Stimulated activated CD4-positive, alpha-beta T cell treated with anti-CD3 and anti-CD28 coated beads, Interleukin-4, amount 100 ng/mL, for 48 hours (primary cell): ENCODE measurements at places on chromosomes 4 and X.
A peak's percentile ranks its signal among the peaks of the same experiment; 100 is the strongest.

- DNase-seq, result no peak
These were observed 3.5 kb upstream of the SAP30 start for GRCh38 chr4:173367285-173367684.

DNA sequence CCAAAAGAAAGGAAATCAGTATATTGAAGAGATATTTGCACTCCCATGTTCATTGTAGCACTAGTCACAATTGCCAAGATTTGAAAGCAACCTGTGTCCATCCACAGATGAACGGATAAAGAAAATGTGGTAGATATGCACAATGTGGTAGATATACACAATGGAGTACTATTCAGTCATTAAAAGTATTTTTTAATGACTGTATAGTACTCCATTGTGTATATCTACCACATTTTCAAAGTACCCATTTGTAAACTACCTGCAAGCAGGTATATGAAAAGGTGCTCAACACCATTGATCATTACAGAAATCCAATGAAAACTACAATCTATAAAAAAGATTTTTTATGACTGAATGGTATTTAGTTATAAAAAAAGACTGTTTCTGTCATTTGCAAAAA, 200.4 kb downstream of the UNC5C start:
- DNase-seq, result no peak

DNA sequence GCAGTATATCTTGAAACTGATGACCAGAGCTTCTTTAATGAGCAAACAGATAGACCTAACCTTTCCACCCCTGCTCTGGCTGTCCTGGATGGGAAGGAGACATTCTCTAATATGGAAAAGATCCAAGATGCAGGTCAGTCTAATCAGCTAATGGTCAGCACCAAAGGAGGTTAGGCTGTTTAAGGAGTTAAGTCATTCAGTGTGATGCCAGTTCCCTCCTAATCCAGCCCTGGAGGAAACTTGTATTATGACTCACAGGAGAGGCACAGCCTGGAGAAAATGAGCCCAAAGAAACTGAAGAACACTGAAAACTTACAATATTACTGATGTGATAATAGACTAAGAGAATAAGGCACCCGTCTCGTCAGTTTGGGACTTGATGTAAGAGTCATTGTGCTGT, 323.0 kb downstream of the HNRNPD start:
- no peak for DNase-seq

- peak; percentile 4 for DNase-seq
These were observed 5.6 kb upstream of the CT45A1 start for GRCh38 chrX:135707880-135708279.

GRCh38 chr4:138177278-138177968, 64.7 kb downstream of the SLC7A11 start:
- no peak for DNase-seq

GRCh38 chrX:68627986-68628385, 19.5 kb upstream of the STARD8 start:
- DNase-seq, result no peak

DNA sequence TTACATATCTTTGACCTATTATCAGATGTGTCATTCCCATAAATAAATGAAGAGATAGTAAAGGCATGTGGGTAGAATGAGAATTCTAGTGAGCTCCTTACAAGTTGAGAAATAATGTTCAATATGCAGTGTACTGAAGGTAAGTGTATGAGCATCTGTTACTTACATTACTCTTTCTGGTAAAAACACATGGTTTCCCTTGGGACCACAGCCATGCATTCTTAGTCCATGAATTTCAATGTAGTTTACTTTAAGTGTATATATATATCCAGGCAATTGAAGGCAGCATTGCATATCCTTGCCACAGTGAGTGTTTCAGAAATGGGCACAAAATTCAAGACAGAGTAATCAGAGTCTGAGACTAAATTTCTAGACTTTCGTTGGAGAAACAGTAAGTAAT, 277.2 kb downstream of the CXXC4 start:
- DNase-seq, result no peak

- DNase-seq, result no peak
These were observed 194.3 kb upstream of the POF1B start for GRCh38 chrX:85573801-85574200.

DNA sequence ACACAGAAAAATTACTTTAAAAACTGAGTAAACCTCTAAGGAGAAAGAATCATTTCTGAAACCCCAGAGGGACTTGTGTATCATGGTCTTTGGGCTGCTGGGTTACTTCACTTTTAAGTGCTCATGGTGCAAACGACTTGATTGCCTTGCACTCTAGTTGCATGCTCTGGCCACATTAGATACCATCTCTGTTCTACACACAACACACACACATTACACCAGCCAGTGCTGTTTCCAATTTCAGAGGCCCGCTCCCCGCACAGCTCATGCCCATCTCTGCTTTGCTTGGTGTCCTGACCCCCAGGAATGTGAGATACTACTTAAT, 2.1 kb downstream of the PPP3CA start:
- DNase-seq, result no peak

DNA sequence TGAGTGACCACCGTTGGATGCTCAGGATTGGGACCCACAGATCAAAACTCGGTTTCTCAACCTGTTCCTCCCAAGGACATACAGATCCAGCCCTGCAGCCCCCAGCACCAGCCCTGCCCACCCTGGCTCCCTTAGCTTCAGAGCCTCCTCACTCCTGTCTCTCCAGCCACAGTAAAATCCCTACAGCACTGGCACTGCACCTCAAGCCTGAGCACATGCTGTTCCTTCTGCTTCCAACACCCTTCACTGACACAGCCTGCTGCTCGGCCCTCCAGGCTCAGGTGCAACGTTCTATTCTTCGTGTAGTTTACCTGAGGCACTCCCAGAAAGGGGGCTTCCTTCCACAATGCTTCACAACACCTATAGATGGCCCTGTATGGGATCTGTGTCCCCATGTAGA, 163.6 kb downstream of the EVC2 start:
- no peak for DNase-seq

- no peak for DNase-seq
These were observed 22.6 kb downstream of the LAMP2 start for GRCh38 chrX:120446498-120446897.

DNA sequence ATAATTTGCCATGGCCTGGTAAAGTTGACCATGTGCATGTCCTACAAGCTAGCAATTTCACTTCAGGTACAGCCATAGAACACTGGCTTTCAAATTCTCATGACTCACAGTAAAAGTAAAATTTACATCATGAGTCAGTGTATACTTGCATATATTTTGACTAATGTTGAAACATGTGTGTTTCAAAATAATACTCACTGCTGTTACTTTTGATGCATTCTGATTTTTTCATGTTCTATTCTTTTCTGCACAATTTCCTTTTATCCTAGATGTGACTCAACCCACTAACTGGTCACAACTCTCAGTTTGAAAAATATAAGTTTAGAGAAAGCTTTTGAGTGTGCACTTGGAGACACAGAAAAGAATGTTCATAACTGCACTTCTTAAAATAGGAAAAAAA, 365.7 kb downstream of the FGF13 start:
- DNase-seq, result no peak

DNA sequence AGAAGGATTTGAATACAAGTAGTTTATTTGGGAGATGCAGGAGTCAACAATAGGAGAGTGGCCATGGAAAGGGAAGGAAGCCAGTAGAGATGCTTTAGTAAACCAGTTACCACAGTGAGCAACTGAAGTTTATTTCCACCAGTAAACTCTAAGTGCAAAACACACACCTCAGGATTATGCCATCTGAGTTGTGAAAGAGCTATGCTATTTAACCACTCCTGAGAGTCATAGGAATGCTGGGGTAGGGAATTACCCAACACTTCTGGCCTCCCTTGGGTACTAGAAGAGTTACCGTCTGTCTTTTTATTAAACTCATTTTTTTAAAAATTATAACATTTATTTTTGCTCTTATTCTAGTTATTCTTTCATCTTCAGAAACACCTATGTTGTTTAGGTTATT, 834.6 kb upstream of the AMOT start:
- DNase-seq, result no peak

GRCh38 chrX:119693996-119694451, 1.1 kb upstream of the SEPTIN6 start:
- DNase-seq, result no peak

DNA sequence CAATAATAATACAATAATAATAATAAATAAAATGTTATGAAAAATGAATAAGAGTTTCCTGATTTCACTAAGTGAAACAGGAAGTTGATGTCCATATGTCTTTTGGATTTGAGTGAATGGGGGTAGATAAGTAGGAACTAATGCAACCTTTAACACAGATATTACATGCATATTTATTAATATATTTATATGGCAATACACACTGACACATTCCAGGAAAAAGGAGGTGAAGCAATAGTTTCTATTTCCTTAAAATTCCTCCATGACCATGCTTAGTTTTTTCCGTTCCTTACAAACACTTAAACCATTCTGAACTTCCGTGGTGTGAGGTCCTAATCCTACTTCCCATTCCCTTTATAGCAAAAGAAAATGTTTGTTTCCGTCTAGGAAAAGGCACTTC, 48.3 kb downstream of the ATXN3L start:
- DNase-seq, result no peak

DNA sequence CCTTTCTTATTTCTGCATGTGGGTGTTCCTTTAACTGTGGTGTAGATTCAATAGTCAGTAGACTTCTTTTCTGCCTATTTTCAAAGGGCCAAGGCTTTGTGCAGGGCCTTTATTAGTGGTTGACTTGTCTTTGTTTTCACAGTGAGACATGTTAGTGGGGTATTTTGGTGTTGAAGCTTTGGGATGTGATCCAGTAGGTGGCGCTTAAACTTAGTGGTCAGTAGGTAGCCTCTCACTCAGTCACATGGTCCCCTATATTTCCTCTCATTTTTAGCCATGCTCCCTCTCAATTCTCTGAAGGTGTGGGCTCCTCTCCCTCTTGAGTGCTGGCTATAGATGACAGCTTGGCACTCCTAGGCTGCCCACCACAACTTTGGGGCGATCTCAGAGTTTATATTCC, 23.4 kb upstream of the SLC10A7 start:
- DNase-seq, result no peak

DNA sequence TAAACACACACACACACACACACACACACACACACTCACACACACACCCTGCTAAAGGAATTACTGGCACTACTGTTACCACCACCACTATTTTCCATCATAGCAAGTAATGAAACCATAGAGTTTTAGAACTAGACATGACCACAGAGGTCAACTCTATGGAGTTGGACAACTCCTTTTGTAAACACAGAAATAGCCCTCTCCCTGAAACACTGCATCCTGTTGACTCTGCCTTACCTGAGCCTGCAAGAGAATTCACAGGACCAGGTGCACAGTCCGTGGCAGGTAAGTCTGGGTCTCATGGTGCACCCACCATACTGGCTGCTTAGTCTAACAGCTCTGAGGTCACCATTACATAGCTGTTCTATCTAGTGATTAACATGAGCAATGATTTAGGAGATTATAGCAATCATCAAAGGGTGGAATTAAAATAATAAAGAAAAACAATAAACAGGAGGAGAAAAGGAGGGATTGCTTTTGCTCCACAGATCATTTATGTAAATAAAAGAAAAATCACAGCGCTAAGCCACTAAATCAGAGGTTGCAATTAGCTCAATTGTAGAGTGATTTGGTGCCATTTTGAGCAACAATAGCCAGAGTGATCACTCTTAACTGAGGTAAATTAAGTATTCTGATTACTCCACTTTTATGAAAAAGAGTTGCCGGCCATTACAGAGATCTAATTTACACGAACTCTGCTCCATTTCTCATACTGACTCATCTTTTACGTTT, 340.0 kb upstream of the RASGEF1B start:
- no peak for DNase-seq

- DNase-seq, result no peak
These were observed 12.1 kb downstream of the PJA1 start for GRCh38 chrX:69153060-69153730.

GRCh38 chr4:137531986-137532868, at the start of gene PCDH18:
TSS of gene PCDH18 (minus strand) at chr4:137532494. CDS start at chr4:137532088, 406 bp downstream.
- no peak for DNase-seq

GRCh38 chr4:76822303-76822702, 75.6 kb downstream of the SOWAHB start:
- DNase-seq, result no peak

DNA sequence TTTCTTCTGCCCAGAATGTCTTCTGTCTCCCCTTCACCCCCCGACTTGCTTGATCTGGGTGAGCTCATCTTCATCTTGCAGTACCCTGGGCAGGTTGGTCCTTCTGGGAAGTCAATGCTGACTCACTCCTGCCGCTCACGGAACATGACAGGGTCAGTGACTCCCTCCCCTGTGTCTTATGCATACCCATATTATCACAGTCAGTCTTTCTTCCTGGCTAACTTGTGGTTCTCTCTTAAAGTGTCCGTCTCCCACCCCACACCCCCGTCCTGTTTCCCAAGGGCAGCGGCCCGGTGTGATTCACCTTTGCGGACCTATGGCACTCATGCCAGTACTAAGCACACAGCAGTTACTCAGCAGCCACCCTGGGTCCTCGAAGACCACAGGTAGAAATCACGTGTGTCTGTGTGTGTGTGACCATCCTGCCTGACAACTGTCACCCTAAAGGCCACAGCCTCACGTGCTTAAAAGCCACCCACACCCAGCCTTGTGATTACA, 17.7 kb downstream of the IQSEC2 start:
- DNase-seq, result no peak

- DNase-seq, result no peak
These were observed 146.9 kb upstream of the FMR1 start for GRCh38 chrX:147764868-147765267.

DNA sequence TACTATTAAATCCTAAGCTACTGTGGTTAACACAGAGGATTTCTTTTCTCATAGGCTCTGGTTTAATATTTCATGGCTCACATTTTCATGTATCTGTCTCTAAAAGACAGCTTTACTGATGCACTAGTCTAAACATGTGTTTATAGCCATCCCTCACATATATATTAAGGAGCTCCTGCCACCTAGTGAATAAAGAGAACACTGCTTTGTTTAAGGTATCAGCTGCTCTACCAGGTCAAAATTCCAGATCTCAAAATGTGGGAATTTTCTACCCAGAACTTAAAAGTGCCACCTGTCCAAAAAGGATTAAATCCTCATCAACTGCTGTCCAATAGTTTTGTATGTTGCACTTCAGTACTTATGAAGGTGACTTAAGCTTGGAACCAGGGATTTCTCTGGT, 188.5 kb upstream of the TEX13C start:
- DNase-seq, result no peak

- DNase-seq, result no peak
These were observed 598.4 kb upstream of the FTHL17 start for GRCh38 chrX:31670245-31670644.

DNA sequence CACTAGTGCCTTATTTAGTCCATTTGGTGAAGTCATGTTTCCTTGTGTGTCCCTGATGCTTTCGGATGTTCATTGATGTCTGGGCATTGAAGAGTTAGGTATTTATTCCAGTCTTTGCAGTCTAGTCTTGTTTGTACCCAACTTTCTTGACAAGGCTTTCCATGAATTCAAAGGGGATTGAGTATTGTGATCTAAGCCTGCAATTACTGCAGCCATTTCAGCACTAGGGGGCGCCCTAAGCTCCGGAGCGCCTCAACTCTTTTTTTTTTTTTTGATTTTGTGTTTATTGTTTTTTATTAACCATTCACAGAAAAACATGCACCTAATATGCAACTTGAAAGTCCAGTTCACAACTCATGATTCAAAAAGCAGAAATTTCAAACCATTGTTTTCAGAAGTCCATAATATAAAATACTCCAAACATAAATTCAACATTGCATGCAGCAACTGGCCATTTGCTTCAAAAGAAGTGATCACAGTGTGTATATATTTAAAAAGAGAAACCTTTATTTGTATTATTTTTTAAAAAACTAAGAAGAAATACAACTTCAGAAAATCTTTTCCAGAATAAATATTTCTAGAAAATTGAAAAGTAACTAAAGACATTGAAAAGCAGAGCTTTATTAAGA, 59.2 kb downstream of the PTPN13 start:
- DNase-seq, result peak; percentile 28
